EL (cell line): ENCODE measurements at places on chromosomes 6 and 20.

DNA sequence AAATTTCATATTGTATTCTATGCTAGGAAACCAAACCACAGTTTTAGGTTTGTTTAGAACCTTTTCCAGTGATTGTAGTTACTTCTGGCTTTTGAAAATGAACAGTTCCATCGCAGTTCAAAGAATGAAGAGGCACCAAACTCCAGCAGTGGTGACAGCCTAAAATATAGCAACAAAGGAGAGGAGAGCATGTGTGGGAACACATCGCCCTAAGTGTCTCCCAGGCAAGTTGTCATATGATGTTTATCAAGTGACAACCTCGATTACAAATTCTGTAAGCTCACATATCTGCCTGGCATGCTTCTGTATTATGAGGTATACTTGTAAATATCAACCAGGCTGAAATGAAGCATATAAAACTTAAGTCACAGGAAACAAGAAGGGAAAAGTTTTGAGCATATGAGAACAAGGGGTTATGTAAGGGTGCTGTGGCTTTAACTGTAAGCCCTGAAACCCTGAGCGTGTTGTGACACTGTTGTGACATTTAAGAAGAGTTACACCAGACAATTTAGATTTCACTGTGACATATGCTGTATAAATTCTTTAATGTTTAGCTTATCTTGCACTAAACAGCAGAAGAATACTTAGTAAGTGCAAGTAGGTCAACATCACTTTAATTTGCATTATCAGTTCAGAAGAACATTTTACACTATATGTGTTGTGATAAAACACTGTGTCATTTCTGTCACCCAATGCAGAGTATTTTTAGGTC is 29.1 kb upstream of the FBXL4 start:
- no peak for DNase-seq

- no peak for DNase-seq
Observed at GRCh38 chr6:28841290-28841689, 82.5 kb downstream of the TRIM27 start.

- no peak for DNase-seq
Observed at GRCh38 chr6:64811119-64811518, 895.9 kb downstream of the EYS start.

- peak; percentile 60 for DNase-seq
Observed at GRCh38 chr20:38198238-38198861, 33.3 kb upstream of the TGM2 start.

DNA sequence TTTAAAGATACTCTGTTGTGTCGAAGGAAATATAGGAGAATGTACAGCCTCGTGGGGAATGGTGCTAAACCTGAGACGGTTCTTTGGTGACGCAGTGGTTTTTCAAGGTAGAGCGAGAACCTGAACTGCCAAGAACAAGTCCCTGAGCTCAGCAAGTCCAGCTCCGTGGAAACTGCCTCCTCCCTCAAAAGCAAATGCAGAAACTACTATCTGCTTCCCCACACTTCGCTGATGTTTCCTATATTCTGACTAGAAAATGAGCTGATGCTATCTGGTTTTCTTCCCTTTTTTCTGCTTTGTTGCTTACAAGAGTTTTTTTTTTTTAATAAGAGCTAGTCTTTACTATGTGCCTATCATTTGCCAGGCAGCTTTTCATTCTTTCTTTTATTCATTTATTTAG is 85.3 kb upstream of the LY86 start:
- DNase-seq = no peak

DNA sequence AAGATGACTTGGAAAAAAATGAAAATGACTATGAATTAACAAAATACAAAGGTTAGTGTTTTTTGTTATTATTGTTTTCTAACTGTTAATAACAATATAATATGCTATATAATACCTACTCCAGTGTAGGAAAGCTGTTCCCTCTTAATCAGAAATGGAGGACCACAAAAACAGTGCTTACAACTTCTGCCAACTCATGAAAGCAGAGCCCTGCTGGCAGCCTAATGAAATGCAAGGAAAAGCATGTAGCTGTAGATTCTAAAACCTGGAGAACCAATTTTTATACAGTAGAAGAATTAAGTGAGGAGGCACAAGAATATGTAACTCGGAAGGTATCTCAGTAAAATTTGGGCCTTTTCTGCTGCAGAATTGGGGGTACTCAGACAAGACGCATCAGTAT is 29.4 kb downstream of the PHIP start:
- peak; percentile 32 for DNase-seq

DNA sequence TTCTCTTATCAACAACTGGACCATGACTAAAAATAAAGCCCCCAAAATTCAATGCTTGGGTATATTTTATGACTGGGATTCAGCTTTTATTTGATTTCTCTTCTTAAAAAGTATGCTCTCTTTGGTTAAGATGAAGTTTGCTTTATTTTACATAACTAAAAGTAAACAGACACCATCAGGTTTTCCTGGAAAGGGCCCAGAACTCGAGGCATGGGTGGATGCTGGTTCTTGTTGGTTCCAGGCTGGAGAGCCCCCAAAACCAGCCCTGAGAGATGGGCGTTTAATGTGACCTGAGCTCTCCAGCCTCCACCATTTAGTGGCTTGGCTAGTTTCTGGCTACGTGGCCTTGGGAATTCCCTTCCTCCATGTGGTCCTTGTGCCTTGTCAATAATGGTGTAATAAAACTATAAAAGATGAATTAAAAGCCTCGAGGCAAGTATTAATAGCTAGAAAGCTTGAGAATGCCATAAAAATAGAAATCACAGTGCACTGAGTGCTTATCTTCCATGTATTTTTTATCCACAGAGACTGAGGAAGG is 34.1 kb downstream of the BANF2 start:
- DNase-seq = no peak

DNA sequence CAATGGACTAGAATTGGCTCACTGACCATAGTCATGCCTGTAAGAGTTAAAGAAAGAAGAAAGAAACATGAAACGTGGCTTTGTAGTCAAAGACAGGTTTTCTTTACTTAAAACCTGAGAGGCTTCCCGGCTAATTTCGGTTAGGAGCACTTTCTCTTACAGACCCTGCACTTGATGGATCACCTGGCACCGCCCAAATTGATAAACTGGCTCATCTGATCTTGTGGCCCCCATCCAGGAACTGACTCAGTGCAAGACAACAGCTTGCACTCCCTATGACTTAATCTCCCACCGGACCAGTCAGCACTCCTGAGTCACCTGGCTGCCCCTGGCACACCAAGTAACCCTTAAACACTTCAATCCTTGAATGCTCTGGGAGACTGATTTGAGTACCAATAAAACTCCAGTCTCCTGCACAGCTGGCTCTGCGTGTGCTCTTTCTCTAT is 12.3 kb downstream of the TMEM14B start:
- DNase-seq = peak; percentile 85

DNA sequence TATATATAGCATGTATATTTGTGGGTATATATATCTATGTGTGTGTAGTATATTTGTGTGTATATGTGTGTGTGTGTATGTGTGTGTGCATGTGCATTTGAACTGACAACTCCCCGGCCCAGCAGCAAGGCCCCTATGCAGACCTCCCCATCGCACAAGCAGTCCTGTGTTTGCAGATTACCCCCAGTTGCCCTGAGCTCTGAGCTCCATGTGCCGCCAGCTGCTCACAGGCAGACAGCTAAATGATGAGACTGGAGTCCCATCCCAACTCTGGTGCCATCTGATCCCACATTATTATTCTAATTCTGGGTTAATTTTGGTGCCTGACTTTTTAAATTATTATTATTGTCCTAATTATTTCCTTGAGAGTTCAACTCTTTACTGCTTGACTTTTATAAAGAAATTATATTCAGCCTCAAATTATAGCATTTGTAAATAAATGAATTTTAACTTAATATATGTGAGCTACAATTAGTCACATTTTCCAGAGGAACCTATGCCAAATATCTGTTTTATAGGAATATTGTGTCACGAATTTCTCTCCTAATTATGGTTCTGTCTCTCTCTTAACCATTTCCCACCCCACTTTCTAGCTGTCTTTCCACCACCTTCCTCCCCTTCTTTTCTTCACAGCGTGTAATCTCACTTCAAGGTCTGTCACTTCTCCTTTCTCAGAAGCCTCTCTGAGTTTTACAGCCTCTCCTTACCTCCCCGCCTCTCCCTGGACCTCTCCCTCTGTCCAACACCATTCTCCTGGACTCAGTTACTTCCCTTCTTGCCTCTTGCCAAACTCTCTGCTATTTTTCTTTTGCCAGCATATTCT is 90.6 kb upstream of the SYNDIG1 start:
- no peak for DNase-seq

GRCh38 chr6:32639440-32640394 is 2.5 kb downstream of the HLA-DQA1 start:
- no peak for DNase-seq

GRCh38 chr6:142642651-142643050 is 302.3 kb downstream of the HIVEP2 start:
- DNase-seq = peak; percentile 59

DNA sequence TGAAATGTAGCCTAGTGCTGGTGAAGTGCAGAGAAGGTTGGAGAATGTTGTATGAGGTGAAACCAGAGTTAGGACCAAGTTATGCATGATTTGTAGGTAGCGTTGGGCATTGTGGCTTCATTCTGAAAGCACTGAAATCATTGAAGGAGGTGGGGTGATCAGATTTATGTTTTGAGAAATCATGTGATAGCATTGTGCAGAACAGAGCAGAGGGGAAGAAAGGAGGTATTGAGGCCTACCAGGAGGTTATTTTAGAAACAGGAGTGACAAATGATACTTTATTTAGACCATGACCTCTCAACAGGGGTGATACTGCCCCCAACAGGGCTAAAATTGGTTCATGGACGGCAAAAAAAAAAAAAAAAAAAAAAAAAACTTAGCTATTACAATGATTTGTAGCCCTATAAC is 15.6 kb upstream of the HMGN3 start:
- DNase-seq = no peak

DNA sequence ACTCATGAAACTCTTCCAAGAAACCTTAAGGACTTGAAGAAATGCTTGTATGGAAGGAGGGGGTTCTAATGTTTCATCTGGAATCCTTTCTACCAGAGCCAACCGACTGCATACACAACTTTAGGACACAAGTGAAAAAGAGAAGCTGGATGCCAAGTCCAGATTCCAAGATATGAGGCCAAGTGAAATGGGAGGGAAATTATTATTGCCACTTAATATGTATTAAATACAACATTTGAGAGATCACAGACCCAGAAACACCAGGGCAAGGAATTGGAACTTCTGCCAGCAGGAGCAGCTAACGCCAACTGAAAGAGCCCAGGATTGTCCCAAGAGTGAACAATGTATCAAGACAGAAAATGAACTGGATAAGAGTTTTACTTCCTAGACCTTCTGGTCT is 144.2 kb downstream of the ARHGAP18 start:
- DNase-seq = no peak

- no peak for DNase-seq
Observed at GRCh38 chr6:98572579-98572978, 261.8 kb upstream of the POU3F2 start.

DNA sequence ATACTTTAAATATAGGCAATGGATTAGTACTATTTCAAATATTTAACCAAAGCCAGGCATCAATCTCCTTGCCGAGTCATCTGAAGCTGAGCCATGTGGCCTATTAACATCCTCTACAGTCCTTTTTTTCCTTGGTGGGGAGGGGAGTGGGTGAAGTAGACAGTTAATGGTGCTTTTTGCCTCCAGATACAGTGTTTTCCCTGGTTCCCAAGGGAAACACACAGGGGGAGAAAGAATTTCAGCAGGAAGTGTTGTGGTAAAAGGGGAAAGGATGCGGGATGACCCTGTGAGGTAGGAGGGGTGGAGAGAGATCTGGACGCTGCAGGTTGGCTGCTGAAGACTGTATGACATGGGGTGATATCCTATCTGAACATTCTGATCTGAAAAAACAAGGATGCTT is 9.6 kb downstream of the CLDN20 start:
- peak; percentile 94 for DNase-seq

- no peak for DNase-seq
Observed at GRCh38 chr6:144729502-144729901, 444.4 kb downstream of the UTRN start.

DNA sequence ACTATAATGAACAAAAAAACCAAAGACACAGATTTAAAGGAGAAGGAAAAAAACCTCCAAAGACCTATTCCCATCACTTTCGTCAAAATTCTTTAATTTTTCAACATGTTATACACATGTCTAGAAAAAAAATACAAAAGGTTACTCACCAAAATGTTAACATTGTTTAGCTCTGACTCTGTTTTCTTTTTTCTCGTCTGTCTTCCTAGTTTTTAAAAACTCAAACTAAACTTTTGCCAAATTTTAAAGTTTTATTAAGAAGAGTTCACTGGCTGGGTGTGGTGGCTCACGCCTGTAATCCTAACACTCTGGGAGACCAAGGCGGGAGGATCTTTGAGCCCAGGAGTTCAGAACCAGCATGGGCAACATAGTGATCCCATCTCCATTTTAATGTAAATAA is 10.8 kb downstream of the MCUR1 start:
- DNase-seq = no peak

GRCh38 chr6:26273673-26274588 is 91.1 kb upstream of the BTN3A2 start:
- DNase-seq = no peak

GRCh38 chr6:16177881-16178280 is 49.0 kb downstream of the MYLIP start:
- no peak for DNase-seq

GRCh38 chr20:32764005-32764960 is 2.1 kb downstream of the DNMT3B start:
- no peak for DNase-seq

GRCh38 chr6:152981989-152982903 is 595 bp downstream of the FBXO5 start:
- DNase-seq = no peak

- DNase-seq = no peak
Observed at GRCh38 chr6:168045706-168046620, 33.0 kb downstream of the FRMD1 start.

- peak; percentile 56 for DNase-seq
Observed at GRCh38 chr6:13709689-13710551, 1.7 kb downstream of the RANBP9 start.
